ENCODE measurements at places on chromosomes 2 and 18.

DNA sequence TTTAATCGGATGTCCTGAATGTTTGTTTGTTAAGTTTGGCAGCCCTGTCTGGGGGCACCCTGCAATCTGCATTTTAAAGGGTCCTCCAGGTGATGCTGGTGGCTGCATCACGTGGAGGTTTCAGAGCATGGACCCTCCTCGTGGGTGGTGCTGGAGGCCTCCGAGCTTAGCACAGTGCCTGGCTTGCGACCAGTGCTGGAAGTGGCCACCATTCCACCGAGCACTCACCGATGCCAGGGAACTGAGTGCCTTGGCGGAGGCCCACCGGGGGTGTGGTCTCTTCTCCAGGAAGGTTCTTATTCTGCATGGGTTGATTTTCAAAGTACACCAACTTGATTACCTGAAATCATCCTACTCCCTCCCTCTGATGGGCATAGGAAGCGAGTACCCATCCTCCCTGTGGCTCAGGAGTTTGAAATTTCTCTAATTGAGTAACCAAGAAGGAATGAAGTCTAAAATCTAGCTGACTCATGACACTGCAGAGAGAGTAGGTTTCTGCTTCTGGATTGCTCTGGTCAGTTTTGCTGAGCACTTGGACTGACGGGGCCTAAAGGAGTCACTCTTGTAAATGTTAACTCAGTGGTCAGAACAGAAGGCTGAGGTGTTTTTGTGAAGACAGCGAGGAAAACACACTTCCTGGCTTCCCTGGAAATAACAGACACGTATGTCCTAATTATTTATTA is 58.1 kb upstream of the SLC66A3 start:
- DNase-seq, result peak; percentile 34

- DNase-seq, result peak; percentile 95
Measured at GRCh38 chr18:69257861-69258458, 142.7 kb upstream of the DOK6 start.

DNA sequence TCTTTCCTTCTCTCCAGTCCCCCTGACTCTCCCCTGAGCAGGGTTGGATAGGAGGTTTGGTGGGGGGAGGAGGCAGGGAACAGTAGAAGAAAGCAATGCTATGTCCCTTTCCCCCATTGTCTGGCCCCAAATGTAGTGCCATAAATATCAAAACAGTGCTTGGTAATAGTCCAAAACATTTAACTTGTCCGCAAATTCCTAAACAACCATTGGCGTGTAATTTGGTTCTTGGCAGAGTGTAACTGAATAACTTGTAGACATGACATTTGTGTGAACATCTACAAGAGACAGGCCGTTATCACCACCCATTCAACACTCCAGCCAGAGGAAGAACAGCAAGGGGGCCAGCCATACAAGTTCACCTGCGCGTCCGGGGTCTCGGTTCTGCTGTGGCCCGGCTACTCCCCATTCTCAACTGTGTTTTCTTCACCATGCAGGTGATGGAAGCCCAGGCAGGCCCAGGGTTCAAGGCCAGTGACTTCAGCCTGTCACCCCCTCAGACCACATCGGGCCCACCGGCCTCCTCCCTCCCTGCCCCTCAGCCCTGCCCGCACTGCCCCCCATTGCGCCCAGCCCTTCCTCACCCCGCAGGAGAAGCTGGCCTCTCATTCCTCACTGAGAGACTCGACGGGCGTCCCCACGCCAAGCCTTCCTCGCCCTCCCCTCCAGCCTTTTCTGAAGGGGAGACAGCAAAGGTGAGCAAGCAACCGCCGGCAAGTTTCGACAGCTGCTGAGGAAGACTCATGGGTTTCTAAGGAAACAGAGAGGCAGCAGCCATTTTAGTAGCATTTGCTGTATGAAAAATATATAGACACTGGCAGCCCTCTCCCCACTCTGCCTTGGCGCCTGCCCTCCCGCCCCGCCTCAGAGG is 699 bp upstream of the RAPGEF4 start:
- no peak for DNase-seq

GRCh38 chr2:222733846-222734702 is 62.6 kb downstream of the MOGAT1 start:
- peak; percentile 84 for DNase-seq

- DNase-seq, result no peak
Measured at GRCh38 chr2:45637440-45637839, 14.0 kb upstream of the PRKCE start.

- DNase-seq, result no peak
Measured at GRCh38 chr2:127054996-127055785, 51.8 kb downstream of the BIN1 start.

DNA sequence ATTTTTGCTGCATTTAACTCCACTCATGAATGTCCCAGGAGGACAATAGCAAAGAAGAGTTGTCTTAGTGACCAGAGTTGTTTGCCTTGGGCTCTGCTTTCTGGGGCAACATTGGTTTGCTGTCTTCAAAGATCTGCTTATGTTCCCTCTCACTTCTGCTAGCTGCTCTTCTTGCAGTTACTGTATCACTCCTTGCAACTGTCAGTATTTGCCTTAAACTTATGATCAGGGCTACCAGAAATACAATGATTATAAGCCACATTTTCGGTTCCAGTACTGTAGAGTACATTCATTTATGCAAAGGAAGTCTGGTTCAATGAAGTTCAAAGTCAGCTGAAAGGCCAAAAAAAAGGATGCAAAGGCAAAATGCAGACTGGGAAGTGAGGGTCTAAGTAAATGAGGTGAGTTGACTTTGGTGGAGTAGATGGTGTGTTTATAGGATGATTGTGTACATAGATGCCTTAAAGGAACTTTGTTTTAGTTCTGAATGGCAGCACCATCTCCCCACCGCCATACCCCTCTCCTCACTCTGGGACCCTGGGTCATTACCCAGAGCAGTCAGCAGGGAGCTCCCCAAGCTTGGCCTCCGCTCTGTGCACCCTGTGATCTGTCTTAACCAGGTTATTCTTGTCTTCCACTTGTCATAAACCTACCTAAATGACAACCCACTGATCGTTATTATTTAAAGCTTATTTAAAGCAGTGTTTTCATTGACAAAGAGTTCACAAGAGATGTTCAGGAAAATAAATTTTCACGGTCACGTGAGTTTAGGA is 236.0 kb downstream of the DOK6 start:
- DNase-seq, result no peak

DNA sequence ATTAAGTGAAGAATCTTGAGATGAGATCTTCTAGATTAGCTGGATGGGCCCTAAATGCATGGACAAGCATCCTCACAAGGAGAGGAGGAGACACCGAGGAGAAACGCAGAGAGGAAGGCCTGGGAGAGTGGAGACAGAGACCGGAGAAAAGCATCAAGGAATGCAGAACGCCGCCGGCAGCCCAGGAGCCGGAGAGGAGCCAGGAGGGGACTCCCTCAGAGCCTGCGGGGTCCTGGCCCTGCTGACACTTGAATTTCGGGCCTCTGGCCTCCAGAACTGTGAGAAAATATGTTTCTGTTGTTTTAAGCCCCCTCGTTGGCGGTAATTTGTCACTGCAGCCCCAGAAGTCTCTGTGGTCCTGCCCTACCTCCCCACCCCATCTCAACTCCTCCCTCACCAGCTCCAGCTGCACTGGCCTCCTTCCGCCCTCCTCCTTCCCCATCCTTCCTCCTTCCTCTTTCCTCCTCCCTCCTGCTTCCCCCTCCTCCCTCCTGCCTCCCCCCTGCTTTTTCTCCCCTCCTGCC is 116.7 kb downstream of the TWIST2 start:
- no peak for DNase-seq

GRCh38 chr2:100702438-100703109 is 117.4 kb upstream of the NPAS2 start:
- no peak for DNase-seq

- peak; percentile 2 for DNase-seq
Measured at GRCh38 chr2:141641462-141641861, 489.4 kb downstream of the LRP1B start.

- no peak for DNase-seq
Measured at GRCh38 chr2:1544478-1545069, 131.3 kb downstream of the TPO start.

GRCh38 chr2:232571026-232571474 is 20.6 kb downstream of the EIF4E2 start:
- no peak for DNase-seq

DNA sequence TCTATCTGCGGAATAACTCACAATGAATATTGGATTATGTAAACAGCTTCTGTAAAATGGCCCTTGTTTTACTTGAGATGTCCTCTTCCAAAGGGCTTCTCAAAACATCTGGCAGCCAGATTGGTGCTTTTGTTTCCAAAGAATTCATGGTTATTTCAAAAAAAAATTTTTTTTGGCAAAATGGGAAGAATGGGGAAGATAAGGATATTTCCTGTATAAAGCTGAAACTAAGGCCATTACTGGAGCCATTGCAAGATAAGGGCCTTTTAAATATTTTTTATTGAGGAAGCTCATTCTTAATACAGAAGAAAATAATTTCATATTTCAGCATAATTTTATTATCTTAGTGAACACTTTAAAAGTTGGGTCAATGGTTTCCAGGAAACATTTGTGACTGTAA is 259.1 kb downstream of the GALNT13 start:
- peak; percentile 35 for DNase-seq

- no peak for DNase-seq
Measured at GRCh38 chr18:32674491-32674890, 98.3 kb downstream of the KLHL14 start.

- DNase-seq, result no peak
Measured at GRCh38 chr2:239315308-239315707, 85.5 kb downstream of the HDAC4 start.

GRCh38 chr2:41763141-41763540 is 284.7 kb upstream of the PKDCC start:
- DNase-seq, result no peak

GRCh38 chr2:5692561-5693286 is 540 bp downstream of the SOX11 start:
- no peak for DNase-seq

- no peak for DNase-seq
Measured at GRCh38 chr2:9232886-9233285, 26.3 kb downstream of the ASAP2 start.

- no peak for DNase-seq
Measured at GRCh38 chr2:53622141-53622540, 145.5 kb upstream of the CHAC2 start.

DNA sequence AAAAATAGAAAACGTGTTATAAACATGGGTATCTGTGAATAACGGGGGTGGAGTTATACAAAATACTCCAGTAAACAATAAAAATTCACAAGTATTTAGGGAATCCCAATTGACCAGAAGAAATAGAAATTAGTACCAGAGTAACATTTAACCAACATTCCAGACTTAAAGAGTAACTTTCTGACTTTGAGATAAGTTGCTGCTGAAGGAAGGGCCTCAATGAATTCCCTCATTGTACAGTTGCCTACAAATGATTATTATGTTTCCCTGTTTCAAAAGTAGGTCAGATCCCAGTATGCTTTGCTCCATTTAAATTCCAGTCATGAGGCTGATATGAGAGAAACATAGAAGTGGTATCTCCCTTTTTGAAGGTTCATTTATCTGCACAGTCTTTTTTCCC is 88.3 kb upstream of the KCNH7 start:
- DNase-seq, result no peak

- DNase-seq, result peak; percentile 36
Measured at GRCh38 chr18:6543330-6543908, 128.7 kb upstream of the L3MBTL4 start.

GRCh38 chr2:68052717-68053422 is 9.9 kb downstream of the C1D start:
- DNase-seq, result no peak

DNA sequence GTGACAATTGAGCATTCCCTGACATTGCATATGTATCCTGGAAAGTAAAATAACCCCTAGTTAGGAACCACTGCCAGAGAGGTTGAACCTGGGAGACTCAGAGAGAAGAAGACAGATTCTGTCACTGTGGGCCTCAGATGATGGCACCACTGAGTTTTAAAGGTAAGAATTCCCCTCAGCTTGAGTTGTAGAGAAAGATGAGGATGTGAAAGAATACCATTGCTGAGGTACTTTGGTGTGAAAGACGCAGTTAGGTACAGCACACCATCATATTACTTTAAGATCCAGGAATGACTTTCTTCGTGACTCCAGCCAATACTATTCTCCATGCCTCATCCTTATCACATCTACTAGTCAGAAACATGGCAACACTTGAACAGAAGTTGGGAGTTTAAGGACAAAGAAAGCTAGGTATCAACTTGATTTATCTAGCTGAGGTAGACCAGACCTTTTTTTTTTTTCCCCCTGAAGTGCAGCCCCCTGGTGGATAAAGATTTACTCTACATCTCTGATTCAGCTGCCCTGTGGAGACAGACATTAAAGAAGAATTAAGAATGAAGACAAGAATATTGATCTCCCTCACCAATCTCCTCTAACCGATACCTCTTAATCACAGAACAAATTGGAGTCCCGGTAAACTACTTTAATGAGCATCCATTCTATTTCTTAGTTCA is 630.5 kb upstream of the FANCL start:
- DNase-seq, result no peak

GRCh38 chr2:135473567-135473966 is 57.5 kb downstream of the ZRANB3 start:
- DNase-seq, result peak; percentile 17

DNA sequence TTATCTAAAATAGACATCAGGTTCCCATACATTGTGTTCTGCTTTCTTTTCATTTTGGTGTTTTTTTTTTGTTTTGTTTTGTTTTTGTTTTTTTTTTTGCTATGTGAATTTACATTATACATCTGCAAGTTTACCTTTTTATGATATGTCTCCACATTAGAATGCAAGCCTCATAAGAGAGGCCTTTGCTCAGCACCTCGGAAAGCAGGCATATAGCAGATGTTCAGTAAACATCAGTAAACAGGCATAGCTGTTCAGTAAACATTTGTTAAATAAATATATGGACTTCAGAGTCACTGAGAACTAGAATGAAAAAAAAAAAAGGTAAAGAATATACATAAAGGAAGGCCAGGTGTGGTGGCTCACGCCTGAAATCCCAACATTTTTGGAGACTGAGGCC is 405.3 kb downstream of the ERBB4 start:
- DNase-seq, result no peak

GRCh38 chr2:169933124-169933711 is 106.0 kb downstream of the UBR3 start:
- DNase-seq, result peak; percentile 59

DNA sequence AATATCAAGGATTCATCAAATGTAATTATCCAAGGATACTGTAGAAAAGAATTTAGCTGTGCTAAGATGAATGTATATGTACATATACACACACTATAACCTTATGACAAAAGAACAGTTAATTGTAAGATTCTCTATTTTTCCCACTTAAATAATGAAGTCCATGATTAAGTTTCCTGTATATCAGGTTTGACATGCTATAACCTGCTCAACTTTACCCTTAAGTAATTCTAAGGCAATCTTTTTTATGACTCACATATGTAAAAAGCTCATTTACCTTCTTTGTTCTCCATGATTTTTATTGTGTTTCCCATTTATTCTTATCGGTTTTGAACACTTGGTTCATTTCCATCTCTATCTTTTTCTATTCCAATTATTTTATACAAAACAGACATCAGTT is 1213.1 kb upstream of the SLC39A10 start:
- no peak for DNase-seq

GRCh38 chr2:42210203-42210602 is 41.0 kb downstream of the EML4 start:
- no peak for DNase-seq

DNA sequence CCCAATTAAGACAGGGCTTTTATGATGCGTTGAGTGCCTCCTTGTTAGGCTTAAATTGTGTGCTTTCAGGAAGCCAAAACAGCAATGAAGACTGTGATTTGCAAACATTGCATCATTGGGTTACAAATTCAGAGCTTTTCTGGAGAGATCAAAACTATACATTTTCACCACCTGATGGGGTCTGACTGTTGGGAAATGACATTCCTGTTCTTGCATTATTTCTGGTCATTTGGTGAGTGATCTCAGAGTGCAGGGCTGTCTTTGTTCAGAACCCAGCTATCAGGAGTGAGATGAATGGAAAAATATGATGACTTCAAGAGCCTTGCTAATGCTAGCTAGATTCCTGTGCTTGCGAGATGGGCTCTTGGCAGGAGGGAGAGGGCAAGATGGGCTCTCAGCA is 39.1 kb downstream of the SH3RF3 start:
- peak; percentile 32 for DNase-seq

Data from fibroblast of gingiva (primary cell).